ENCODE measurements at places on chromosomes 16 and 17.

DNA sequence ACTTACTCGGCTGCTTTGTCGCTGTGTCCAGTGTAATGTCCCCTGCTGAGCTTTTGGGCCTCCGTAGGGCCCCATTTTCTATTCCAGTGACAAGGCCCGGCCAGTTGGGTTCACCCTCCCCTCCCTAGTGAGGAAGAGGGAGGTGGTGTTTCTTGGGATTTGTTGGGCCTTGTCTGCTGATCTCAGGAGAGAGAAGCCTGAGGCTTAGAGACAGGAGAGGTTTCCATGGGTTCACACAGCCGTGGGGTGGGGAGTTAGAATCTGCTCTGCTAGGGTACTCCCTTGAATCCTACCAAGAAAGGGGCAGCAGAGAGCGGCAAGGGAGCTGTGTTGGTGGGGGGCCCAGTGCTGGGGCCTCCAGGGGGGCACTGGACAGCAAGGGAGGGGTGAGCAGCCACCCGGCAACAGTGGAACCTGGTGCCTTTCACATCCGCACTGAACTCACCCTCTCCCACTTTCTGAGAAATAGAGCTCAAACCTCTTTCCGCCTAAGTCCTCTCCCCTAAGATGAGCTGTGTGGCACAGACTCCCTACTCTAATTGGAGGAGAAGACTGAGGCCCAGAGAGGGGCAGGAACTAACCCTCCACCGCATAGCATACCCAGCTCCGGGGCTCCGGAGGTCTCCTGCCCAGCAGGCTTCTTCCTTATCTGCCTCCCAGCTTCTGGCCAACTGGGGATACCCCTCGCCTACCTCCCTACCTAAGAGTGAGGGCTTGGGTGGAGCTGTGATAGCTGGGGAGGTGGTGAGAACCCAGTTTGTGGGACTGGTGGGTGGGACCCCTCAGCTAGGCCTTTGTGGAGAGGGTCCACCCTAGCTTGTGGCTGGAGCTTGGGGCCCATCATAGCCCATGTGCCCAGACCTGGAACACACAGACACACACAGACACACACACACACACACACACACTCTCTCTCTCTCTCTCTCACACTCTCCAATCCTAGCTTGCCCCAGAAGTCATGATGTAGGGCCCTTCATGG is 6.8 kb downstream of the TBKBP1 start:
- no peaks in the 10 kb centered on the region for H3K27me3 ChIP-seq
- DNase-seq = no peak
- H3K27ac ChIP-seq = no peak overlapping the region
- H3K4me3 ChIP-seq = no peak overlapping the region
- H3K4me1 ChIP-seq = peaks cover 10% of the 10 kb centered on the region

- H3K36me3 ChIP-seq = no peaks in the 10 kb centered on the region
- no peaks in the 10 kb centered on the region for H3K27me3 ChIP-seq
- no peak overlapping the region for H3K27ac ChIP-seq
Observed at GRCh38 chr17:15341966-15342365, 569 bp upstream of the TEKT3 start.

GRCh38 chr16:4244254-4245076 is 2.6 kb upstream of the SRL start:
- H3K4me3 ChIP-seq = no peak overlapping the region
- H3K36me3 ChIP-seq = no peaks in the 10 kb centered on the region
- H3K4me1 ChIP-seq = peaks cover 20% of the 10 kb centered on the region
- no peak for DNase-seq
- H3K27ac ChIP-seq = no peak overlapping the region

DNA sequence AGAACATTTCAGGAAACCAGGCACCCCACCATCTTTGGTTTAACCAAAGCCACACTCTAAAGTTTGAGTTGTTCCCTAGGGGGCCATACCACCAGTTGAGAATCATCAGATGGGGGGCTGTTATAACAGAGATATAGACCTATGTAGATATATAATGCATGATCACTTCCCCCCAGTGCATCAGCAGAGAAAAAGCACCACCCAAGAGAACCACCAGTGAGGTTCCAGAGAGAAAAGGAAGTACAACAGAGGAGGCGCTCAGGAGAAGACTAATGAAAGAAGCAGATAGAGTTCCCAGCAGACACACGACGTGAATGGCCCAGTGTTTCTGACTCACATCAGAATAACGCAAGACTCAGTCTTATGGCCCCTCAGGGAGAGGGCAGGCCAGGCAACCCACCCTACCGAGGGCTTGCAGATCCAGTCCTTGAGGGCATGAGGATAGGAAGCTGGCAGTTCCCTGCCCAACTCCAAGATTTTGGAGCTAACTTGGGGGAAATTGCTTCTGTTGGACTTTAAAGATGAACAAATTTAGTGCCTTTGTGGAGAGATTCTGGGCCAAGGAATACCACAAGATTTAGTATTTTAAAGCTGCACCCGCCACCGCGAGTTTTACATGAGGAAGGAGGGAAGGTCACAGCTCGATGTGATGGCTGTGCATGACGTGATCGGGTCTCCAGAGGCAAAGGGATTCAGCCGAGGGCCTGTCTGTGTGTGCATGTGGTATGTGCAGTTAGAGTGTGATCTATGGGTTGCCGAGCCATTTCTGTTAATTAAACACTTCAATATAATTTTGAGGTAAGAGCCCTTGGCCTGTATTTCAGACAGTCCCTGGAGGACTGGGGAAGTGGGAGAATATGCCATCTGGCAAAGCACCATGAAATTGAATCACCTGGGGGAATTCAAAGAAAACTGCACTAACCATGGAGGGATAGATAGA is 53.1 kb downstream of the AIPL1 start:
- no peak overlapping the region for H3K27ac ChIP-seq
- no peaks in the 10 kb centered on the region for H3K36me3 ChIP-seq
- no peak overlapping the region for H3K4me3 ChIP-seq
- DNase-seq = no peak

DNA sequence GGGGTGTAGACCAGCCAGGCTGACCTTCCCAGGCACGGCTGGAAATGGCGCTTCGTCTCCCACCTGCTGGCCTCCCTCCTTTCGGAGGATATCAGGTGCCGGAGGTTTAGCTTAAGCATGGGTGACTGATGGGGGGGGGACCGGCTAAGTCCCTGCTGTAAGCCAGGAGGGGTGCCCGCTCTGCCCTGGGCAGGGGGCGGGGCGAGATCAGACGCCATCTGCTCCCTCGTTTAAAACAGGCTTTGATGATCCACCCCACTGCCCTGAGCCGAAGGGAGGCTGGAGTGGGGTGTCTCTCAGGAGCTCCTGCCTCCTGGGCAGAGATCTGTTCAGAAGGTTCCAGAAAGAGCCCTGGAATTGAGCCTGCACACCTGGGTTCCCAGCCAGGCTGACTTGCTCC is 26.0 kb downstream of the C16orf74 start:
- H3K36me3 ChIP-seq = no peaks in the 10 kb centered on the region
- no peak overlapping the region for H3K4me3 ChIP-seq
- H3K27ac ChIP-seq = no peak overlapping the region
- H3K4me1 ChIP-seq = peaks cover 17% of the 10 kb centered on the region

- no peaks in the 10 kb centered on the region for H3K27me3 ChIP-seq
- peak overlapping the region; percentile 7 for H3K27ac ChIP-seq
- H3K36me3 ChIP-seq = peaks cover 7% of the 10 kb centered on the region
- no peak overlapping the region for H3K4me3 ChIP-seq
- DNase-seq = no peak
Observed at GRCh38 chr16:70434484-70435260, 4.2 kb downstream of the ST3GAL2 start.

- H3K36me3 ChIP-seq = peaks cover 5% of the 10 kb centered on the region
- peak; percentile 87 for DNase-seq
- H3K4me3 ChIP-seq = no peak overlapping the region
- H3K27me3 ChIP-seq = no peaks in the 10 kb centered on the region
- no peak overlapping the region for H3K27ac ChIP-seq
Observed at GRCh38 chr17:78865682-78866390, 25.2 kb upstream of the USP36 start.

DNA sequence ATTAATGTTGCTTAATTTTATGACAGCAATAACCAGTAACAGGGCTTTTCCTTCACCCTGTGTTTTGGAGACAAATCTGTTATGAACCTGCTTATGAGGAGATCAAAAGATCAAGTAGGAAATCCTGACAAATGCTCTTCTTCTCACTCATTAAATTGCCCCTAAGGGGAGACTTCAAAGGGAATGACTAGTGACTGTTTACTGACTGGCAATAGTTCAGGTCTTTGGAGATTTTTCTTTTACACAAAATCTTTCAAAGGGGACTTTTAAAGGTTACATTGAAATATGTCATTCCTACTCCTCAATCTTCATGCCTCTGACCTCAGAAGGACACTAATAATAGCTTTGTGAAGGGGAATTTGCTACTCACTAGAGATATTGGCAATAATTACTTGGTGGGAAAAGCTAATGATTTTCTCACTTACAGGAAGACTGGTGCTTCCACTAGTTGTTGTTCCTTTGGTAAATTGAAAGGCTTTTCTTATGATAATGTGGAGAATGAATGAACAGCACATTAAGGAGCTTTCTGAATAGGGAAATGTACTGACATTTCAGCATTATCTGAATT is 292.9 kb upstream of the CA10 start:
- no peaks in the 10 kb centered on the region for H3K36me3 ChIP-seq
- H3K4me1 ChIP-seq = no peaks in the 10 kb centered on the region
- no peak overlapping the region for H3K4me3 ChIP-seq
- no peaks in the 10 kb centered on the region for H3K27me3 ChIP-seq
- no peak for DNase-seq

DNA sequence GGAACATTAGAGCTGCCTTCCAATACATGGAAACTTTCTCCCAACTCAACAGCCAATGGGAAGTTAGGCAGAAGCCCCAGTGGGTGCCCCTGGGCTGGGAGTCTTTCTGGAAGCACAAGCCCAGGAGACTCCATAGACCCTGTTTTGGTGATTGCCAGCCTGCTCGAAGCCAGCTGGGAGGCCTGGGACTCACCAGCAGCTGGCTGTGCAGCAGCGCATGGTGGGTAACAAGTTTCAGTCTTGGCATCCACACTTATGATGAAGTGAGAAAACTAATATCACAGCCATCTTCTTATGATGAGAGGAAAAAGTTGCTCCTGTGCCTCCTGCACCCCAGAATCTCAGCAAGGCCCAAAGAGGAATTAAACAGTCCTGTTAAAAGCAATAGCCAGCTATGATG is 522.5 kb upstream of the CDH5 start:
- DNase-seq = no peak
- no peak overlapping the region for H3K4me3 ChIP-seq
- no peaks in the 10 kb centered on the region for H3K27me3 ChIP-seq

GRCh38 chr17:10022416-10022815 is 117.3 kb upstream of the RCVRN start:
- H3K27me3 ChIP-seq = peaks cover 20% of the 10 kb centered on the region
- H3K27ac ChIP-seq = no peak overlapping the region
- no peak overlapping the region for H3K4me3 ChIP-seq
- H3K36me3 ChIP-seq = no peaks in the 10 kb centered on the region
- no peak for DNase-seq
- H3K4me1 ChIP-seq = no peaks in the 10 kb centered on the region

DNA sequence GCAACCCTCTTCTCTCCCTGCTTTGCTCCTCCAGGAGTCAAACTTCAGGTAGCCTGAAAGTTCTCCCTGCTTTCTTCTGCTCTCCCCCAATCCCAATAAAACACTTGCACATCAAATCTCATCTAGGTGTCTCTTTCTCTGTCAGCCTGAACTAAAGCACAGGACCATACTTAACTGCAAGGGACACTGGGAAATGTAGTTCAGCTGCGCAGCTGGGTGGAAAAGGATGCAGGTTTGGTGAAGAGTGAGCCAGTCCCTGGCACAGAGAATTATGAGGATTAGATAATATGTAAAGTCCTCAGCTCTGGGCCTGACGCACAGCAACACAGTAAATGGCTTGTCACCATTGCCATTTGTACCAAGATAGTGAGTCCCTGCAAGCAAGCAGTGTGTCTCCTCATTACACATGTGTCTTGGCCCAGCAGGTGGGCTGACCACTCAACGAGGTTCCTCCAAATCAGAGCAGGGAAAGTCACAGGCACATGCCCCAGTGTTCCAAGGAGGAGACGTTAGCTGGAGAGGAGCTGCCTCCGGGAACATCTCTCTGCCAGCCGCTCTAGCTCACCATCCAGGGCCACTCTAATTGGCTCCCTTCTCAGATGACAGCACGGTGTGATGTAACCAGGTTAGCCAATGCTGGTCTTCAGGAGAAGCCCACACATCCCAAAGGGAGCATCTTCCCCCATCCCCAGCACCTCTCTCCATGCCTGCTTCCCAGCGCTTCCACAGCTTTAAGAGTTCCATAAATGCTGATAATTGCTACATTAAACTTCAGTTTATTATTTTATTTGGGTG is 29.7 kb upstream of the IRX3 start:
- H3K27ac ChIP-seq = no peak overlapping the region
- no peak overlapping the region for H3K4me3 ChIP-seq
- no peaks in the 10 kb centered on the region for H3K36me3 ChIP-seq
- peaks cover 3% of the 10 kb centered on the region for H3K27me3 ChIP-seq

GRCh38 chr17:208429-208828 is 27.0 kb upstream of the DOC2B start:
- H3K36me3 ChIP-seq = peaks cover 1% of the 10 kb centered on the region
- H3K27me3 ChIP-seq = no peaks in the 10 kb centered on the region
- no peak overlapping the region for H3K4me3 ChIP-seq
- H3K27ac ChIP-seq = no peak overlapping the region
- DNase-seq = no peak

DNA sequence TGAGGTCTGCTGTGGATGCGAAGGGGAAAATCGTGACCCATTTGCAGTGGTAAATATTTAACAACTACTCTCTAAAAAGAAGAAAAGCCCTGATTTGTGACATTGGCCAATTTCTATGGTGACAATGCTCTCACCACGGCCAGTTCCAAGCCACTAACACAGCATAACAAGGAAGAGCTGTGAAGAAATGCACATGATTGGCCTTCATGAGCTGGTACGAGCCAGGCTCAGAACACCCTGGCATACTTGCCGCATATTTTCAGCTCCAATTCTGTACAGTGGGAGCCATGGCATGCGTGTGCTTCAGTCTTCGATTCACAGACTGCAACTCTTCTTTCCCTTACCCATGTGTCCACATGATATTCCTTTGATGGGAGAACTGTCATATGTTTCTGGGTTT is 363.9 kb upstream of the CDH5 start:
- H3K4me1 ChIP-seq = no peaks in the 10 kb centered on the region
- H3K36me3 ChIP-seq = no peaks in the 10 kb centered on the region
- no peak overlapping the region for H3K4me3 ChIP-seq
- no peak for DNase-seq

DNA sequence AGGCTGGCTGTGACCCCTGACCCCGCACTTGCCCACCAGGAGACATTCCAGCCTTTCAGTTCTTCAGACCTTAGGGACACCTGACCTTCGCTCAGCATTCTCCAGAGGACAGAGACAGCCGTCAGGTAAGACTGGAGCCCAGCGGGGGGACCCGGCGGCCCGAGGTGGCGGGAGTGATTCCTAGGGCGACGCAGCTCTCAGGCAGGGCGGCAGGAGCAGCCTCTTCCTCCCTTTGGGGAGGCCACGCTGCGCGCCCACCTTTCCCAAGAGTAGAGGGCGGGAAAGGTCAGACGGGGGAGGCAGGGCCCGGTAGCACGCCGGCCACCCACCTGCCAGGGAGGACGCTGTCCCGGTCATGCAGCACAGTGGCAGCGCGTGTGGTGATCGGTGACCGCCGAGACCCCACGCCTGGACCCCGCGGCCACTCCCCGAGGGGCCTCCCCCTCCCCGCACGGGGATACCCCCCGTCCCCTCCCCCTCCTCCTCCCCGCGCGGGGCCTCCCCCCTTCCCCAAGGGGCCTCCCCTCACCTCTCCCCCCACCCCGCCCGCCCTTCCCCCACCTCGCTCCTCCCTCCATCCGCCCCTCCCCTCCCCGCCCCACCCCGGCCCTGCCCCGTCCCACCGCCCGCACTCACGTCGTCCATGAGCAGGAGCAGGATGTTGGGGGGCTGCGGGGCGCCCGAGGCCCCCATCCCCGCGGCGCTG is 472 bp downstream of the GALNS start:
- no peak overlapping the region for H3K27ac ChIP-seq
- no peak for DNase-seq
- H3K4me3 ChIP-seq = peak overlapping the region; percentile 54
- no peaks in the 10 kb centered on the region for H3K27me3 ChIP-seq
- peaks cover 15% of the 10 kb centered on the region for H3K4me1 ChIP-seq

All from HepG2 (cell line).